ENCODE measurements at places on chromosomes 1 and 21.

DNA sequence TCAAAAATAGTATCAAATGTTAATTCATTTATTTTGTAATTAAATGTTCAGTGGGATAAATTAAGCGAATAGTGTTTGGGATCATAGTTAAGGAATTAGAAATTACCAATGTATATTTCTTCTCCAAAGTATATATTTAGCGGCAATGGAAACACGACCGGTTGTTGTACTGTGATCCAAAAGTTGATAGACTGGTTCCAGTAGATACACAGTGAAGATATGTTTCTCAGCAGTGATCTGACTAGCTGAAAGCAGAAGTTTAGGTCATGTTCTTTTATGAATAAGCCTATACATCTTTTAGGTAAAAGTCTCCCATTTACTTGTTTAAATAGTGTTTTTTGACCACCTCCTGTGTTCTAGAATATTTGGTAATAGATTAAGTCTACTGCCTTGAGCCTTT is 8.8 kb downstream of the USP16 start:
- no peak for DNase-seq

DNA sequence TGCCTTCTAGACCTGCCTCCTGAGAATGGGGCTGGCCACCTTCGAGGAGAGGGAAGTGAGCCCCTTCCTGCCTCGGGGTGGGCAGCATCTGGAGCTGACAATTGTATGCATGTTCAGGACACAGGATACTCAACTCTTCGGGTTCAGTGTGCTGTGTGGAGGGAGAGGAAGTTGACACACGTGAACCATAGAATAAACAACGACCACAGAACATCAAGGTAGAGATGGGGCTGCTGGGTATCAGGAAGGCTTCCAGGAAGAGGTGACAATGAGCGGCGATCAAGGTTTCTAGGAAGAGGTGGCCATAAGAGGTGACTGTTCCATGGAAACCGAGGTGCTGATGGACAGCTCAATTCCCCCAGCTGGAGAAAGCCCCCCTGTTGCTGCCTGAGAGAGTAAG is 22.0 kb downstream of the UBIAD1 start:
- no peak for DNase-seq

- DNase-seq: no peak
Measured at GRCh38 chr1:24151175-24151533, 8.2 kb upstream of the IL22RA1 start.

- DNase-seq: no peak
Measured at GRCh38 chr1:36836196-36836883, 198.0 kb downstream of the GRIK3 start.

DNA sequence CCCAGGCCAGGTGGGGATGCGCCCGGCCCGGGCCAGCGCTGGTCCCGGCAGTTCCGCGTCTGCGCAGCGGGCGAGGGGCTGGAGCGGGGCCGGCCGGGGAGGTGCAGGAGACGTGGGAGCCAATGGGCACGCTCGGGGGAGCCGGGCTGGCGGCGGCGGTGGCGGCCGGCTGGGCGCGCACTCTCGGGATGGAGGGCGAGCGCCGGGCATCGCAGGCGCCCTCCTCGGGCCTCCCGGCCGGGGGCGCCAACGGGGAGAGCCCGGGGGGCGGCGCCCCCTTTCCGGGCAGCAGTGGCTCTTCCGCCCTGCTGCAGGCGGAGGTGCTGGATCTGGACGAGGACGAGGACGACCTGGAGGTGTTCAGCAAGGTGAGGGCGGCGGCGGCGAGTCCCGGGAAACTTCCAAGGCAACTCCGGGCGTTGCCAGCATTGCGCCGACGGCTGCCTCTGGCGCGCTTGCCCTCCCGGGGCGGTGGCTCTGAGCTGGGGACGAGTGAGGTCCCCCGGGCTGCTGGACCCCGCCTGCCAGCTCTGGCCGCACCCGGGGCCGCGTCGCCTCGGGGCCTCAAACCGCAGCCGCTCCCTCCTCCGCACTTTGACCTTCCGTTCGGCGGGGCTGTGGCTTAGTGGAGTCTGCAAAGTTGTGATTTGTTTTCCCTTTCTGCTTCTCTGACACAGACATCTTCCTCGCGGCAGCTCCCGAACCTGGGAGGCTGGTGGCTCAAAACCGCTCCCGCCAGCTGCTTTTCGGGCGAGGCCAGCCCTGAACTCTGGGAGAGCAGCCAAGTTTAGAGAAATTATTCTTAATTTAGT is at the start of gene SNX7:
TSS of gene SNX7 (plus strand) at position 178 of the 812 bp plus-strand sequence. CDS start at position 189, 11 bp downstream.
- no peak for DNase-seq

GRCh38 chr21:33655588-33656221 is 13.4 kb downstream of the ITSN1 start:
- no peak for DNase-seq

GRCh38 chr1:20090119-20090518 is 20.1 kb downstream of the PLA2G5 start:
- DNase-seq: no peak

DNA sequence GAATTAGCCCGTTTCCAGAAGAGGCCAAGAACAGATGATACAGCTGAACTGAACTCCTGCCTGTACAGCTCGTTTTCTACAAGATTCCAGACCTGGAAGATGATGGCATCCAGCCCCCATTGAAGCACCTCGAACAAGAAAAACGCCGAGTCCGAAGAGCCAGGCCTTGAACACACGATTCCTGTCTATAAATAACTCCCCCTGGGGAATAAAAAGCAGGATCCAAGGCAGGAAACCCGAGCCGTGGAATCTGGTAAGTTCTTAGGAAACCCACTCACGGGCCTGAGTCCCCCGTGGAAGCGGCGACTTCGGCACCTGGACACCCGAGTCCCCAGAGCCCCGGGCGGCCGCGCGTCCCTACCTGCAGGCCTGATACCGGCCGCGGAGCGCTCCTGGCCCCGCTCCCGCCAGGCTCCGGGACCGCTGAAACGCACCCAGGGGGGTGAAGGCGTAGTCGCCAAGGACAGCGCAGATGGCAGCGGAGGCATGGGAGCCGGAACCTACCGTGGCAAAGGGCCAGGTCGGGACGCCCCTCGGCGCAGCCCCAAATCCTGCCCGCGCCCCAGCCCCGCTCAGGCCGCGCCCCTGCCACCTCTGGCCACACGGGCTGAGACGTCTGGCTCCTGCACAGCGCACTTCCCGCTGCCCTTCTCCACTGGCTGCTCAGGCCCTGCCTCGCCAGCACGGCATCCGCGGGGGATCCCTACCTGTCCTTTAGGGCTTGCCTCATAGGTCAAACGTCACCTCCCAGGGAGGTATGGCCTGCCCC is 14.0 kb upstream of the HLCS start:
- no peak for DNase-seq

DNA sequence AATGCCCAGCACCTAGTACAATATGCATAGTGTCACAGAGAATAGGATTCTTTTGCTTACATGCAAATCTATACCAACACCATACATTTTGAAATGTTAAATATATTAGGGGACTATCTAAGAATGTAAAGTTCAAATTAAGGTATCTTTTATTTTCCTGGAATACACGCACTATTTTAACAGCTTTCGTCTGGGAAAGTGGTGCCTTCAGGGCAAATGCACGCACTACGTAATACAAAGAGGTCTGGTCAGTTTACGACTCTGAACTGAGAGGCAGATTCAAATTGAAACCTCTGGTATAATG is 931 bp downstream of the FUBP1 start:
- no peak for DNase-seq

DNA sequence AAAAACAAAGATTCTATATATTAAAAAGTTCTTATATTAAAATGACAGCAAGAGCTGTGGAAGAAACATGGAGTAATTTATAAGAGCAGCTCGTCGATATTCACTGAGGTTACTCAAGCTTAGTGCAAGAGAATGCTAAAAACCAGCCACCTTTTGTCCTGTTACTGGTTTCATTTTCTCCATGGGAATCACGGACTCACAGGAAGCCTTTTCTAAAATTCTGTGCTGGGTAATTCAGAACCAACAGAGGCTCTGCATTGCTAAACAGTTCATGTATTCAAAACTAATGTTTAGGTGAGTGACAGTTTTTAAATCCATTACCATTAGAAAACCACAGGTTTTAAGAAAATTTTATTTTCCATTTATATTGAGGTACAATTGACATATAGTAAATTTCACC is 147.8 kb upstream of the MAP1LC3C start:
- no peak for DNase-seq

DNA sequence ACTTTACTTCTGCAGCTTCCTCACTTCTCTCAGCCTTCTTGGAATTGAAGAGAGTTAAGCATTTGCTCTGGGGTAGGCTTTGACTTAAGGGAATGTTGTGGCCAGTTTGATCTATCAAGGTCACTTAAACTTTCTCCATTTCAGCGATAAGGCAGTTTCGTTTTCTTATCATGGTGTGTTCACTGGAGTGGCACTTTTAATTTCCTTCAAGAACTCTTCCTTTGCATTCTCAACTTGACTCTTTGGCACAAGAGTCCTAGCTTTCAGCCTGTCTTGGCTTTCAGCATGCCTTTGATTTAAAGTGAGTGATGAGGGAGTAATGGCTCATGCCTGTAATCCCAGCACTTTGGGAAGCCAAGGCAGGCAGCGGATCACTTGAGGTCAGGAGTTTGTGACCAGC is 38.7 kb downstream of the HS2ST1 start:
- no peak for DNase-seq

All from SK-N-MC (cell line).